ENCODE measurements at places on chromosomes 2 and 18.

DNA sequence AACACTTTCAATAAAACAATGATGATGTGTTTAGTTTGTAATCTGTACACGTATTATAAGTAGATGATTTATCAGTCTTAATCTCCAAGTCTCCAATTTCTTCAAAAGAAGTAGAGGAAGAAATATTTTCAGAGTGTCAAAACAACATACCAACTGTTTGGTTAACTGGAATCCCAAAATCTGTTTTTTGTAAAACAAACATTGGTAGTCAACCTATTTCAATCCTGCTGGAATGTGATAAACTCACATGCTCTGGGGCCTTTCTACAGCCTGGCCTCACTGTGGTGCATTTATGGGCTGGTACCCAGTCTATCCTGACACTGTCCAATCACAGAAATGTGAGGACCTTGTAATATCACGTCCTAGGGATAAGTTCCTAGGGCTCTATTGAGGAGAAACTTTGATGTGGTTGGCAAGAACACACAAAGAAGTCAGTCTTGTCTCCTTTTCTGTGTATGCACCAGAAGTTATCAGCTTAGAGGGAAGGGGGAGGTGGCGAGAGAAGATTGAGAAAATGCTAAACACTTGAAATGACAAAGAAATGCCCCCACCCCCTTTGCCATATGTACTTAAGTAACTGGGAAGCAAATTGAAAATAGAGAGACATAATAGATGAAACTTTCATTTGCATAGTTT, 47.2 kb downstream of the PRKRA start:
- no peak for DNase-seq

- DNase-seq, result no peak
Observed at GRCh38 chr18:54792079-54792478, 36.2 kb upstream of the RAB27B start.

GRCh38 chr18:29078273-29078672, 901.3 kb upstream of the CDH2 start:
- no peak for DNase-seq

DNA sequence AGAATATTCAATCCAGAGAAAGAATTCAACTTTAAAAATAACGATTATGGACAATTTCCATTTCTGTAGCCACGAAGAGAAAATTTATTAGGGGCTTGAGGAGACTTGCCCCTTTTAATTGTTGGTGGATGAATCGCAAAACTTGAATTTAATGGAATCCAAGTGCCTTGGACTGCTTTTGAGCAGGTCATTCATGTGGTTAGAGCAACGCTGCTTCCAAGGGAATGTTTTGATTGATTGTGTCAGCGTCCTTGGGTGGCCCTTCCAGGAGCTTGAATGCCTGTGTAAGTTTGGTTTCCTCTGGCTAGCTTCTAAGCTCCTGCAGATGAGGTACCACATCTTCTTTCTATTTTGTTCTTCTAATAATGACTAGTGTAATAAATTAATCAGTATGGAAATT, 213.4 kb downstream of the LTBP1 start:
- no peak for DNase-seq

- DNase-seq, result no peak
Observed at GRCh38 chr2:160474891-160475787, 18.5 kb downstream of the RBMS1 start.

DNA sequence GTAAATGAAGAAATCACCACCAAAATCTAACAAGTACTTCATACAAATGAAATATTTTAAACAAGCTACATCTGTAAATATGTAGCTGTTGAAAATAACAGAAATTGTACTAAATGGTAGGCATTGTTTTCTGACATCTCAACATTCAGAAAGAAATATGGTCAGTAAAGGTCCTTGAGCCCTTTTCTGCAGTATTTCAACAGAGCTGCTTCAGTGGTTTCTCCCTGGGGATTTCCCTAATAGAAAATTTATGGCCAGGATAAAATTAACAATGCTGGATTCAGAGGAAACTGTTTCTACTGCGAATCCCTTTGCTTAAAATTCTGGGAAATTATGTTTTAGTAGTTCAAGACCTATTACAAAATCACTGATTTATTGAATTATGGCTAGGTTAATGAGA, 256.6 kb downstream of the PIEZO2 start:
- no peak for DNase-seq

Data from Jurkat, Clone E6-1 (cell line).